ENCODE measurements at places on chromosomes 4 and X.

- DNase-seq = no peak
Measured at GRCh38 chrX:21911481-21911880, 29.0 kb upstream of the SMS start.

DNA sequence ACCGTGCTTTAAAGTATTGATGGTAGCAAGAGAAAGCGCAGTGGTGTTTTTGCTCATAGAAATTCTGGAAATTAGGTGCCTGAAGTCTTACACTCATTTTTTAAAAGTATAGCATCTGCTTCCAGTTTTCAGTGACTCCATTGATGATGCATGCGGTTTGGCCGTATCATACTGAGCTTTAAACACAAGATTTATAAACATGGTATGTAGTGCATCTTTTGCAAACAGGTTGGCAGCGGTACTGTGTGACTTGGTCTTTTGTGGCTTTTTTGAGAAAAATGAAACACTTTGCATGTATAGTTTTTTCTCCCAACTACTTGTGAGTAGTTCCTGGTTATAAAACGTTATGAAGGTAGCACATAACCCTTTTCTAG is 2.0 kb downstream of the DDX3X start:
- DNase-seq = no peak

DNA sequence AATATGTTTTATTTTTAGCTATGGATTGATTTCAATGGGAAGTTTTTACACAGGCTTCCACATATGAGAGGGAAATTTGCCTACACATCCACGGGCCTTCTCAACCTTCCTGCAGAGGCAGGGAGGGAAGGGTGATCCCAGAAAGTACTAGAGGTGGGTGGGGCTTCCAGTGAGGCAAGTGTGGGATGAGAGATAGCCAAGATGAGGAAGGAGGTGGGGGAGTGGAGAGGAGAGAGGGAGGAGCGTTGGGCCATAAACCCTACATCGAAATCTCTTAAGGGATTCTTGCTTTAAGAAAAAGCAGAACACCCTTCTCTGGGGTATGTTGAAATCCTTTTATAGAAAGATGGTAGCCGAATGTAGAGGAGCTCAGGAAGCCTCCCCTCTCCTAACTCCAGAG is 19.0 kb downstream of the NKX6-1 start:
- no peak for DNase-seq

GRCh38 chr4:148300877-148301276 is 141.3 kb downstream of the NR3C2 start:
- no peak for DNase-seq

- peak; percentile 56 for DNase-seq
Measured at GRCh38 chr4:89539374-89539773, 231.8 kb upstream of the GPRIN3 start.

DNA sequence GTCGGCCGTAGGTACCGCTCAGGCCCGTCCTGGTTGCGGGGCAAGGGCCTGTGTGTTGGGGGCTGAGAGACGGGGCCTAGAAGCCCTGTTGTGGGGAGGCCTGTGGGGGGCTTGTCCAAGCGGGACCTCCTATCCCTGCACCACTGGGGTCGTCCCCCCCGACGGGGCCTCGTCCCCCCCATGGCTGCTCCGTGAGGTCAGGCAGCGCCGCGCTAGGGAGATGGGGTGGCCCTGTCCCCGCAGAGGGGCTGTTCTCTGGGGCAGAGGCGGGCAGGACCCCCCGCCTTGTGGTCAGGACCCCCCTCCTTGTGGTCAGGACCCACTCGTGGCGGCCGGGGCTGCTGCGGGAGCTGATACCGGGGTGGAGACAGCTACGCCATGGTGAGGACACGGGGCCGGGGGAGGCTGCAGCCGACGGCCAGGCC is 12.1 kb upstream of the GTPBP6 start:
- no peak for DNase-seq

DNA sequence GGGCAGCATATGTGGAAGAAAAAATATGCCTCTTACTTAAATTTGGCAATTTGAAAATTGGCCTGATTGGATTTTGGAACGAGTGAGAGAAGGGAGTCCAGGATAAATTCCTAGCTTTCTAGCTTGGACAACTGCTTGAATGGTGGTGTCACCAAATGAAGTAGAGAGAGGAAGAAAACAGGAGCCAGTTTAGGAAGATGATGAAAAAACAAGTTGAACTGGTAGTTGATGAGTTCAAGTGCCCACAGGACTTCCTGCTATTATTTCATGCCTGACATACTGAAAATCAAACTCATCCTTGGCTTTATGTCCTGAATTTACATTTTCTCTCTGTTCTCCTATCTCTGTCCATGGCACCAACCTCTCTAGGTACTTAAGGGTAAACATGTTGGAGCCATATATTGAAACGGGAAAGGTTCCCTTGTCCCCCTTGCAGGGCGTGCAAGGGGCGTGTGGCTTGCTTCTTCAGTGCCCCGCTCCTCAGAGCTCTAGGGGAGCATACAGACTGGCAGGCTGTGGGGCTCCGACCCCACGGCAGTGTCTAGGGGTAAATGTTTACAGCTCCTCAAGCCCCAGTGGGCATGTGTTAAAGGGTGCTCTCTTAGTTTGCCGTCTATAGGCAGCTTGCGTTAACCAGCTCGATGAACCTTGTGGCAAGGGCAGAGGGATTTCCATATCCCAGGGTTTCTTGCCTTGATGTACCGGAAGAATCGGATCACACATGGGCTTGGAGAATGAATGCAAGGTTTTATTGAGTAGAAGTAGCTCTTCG is 250.7 kb upstream of the PGRMC2 start:
- DNase-seq = no peak

- no peak for DNase-seq
Measured at GRCh38 chr4:143337600-143338287, 1.1 kb downstream of the GAB1 start.

DNA sequence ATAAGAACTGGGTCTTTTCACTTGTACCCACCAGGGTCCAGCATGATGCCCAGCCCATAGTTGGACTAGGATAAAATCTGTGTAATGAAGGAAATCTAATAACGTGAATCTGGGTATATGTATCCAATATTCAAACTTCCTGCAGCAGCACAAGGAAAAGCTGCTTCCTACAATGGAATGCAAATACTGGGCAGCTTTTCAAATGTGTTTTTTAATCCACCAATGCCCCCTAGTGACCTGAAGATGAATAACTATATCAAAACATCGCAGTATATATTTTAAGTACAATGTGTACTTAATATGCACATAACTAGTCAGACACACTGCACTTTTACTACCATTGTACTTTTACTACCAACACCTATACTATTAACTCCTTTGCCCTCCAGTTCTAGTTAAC is 5.3 kb downstream of the APOO start:
- DNase-seq = no peak

DNA sequence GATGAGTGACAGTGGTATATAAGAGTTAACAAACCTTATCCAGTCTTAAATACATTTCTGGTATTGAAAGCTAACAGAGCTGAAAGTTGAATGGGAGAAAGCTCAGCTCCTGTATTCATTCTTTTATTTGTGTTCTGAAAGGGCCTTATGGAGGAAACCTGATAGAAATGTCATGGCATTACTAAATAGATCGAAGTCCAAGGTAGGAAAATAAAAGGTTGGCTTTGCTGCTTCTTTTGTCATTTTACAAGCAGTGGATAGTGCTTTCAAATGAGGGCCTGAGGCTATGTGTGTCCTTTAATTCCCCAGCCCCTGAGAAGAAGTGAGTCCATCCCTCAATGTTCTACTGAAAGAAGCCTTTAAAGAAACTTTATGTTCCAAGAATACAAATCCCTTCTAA is 974.3 kb upstream of the INTU start:
- no peak for DNase-seq

DNA sequence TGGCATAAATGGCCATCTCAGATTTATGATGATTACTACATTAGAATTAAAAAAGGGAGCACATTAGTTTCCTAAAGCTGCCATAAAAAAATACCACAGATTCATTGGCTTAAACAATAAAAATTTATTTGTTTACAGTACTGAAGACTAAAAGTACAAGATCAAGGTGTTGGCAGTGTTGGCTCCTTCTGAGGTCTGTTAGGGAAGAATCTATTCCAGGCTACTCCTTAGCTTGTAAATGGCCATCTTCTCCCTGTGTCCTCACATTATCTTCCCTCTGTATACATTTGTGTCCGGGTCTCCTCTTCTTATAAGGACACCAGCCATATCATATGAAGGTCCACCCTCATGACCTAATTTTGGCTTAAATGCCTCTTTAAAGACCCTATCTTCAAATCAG is 341.0 kb downstream of the SLC7A11 start:
- no peak for DNase-seq

DNA sequence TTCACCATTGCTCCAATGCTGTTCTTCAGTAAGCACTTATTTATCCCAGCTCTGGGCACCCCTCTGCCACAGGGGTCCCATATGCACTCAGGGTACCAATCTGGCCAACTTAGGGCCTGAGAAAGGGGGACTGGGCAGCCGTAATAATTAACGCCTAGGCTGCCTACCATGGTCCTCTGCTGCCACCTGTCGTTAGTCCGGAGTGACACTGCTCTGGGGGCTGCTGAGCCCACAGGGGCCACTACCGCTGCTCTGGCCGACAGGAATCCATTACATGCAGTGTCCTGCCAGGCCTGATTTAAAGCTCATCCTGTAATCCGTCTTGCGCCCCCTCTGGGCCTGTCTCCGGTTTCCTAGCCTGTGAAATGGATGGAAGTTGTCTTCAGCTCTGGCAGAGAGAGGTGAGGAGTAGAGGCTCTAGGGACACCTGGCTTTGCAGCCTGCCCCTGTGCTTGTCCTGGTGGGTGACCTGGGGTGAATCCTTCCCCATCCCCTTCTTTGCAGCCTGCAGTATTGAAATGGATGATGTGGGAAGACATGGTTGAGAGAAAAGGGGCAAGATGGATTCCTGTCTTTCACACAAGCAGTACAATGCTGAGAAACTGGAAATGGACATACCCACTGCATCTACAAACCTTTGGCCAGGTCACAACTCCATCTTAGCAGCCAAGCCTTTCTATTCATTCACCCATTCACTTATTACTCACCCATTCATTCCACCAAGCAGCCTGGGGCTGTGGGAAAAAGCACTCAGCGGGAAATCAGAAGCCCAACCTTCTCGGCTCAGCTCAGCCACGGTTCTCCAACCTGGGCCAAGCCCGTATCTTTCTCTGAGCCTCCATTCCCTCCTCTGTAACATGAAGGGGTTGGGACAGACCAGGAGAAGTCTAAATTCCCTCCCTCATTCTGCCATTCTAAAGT is 116.3 kb upstream of the NALF2 start:
- peak; percentile 4 for DNase-seq

DNA sequence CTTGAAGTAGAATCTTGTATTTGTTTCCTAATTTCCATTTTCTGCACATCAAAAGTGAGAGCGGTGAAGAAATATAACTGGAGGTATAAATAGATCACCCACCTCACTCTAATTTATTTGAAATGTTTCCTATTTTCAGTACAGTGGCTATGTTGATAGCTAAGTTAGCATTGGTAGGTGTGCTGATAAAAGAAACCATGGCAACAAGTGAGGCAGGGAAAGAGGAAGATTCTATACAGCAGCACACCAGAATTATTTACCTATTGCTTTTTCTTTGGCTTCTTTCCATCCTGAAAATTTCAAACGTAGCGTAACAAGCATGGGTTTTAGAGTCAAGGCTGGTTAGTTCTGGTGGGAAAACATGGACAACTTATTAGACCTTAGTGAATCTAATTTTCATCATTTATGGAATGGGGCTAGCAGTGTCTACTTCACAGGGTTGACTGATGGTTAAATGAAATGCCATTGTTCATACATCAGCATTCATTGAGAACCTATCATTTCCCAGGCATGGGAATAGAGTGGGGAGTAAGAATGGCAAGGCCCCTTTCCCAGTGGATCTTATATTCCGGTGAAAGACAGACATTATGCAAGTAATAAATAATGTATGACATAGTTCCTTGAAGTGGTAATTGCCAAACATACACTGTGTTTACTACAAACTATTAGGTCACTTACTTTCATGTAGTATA is 30.6 kb upstream of the CTSO start:
- no peak for DNase-seq
